ENCODE measurements at places on chromosomes 1 and 21. TPM values are rescaled to one million over a fixed set of nuclear protein-coding genes. Genes with fewer than 3 reads are reported as not detected.

The RCSD1 gene
- 6.7 TPM for total RNA-seq

The GJC2 gene
- not detected for total RNA-seq

DNA sequence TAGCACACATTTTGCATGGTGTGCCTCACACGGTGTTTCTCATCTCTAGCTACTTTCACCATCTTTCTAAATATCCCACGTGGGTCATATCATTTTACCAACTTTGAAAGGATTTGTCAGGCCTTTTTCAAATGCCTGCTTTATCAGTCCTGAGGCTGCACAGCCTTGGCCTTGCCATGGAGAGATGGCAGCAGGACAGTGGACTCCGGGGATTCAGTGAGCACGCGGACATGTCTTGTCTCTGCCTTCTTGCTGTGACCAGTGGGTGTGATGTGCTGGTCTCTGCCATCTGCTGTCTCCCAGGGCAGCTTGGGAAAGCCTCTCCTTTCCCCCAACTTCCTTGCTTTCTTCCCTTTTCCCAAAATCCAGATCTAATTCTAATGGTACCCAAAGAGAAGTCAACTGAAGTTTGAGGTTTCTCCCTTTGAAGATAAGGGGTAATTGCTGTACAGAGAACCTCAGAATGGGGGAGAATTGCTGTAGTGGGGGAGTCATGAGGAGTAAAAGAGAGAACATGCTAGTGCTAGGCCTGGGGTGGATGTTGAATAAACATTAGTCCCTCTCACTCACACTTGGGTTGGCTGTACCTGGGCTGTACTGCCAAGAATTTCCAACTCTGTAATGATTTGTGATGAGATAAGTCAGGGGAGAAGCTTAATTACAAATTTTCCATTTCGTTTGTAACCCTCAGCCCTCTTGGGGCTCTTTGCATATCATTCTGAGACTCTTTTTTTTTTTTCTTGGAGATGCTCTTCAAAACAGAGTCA, 99.5 kb downstream of the GALNT2 start:
- DNase-seq: no peak

DNA sequence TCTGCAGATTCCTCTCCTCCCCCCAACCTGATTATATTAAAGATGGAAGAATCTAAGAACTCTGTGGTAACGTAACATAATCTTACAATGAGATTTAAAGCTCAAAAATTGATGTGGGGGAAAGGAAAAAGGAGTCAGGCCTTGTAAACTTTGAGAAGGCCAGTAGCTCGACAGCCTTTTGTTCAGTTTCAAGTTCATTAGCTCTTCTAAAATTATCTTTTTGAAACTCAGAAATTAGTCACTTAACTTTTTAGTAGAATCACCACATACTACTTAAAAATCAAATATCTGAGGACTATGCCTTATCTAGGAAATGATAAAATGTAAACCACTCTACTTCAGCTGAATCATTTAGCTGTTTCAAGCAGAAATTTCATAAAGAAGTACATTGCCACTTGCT, 996.2 kb downstream of the AMY1C start:
- DNase-seq: no peak

- DNase-seq: no peak
Measured at GRCh38 chr1:14128096-14128495, 428.1 kb downstream of the PRDM2 start.

Data from Peyer's patch (tissue), 4 donors.